ENCODE measurements at places on chromosomes 5 and 9. TPM values are rescaled to one million over a fixed set of nuclear protein-coding genes. Genes with fewer than 3 reads are reported as not detected.
A peak's percentile ranks its signal among the peaks of the same experiment; 100 is the strongest.

GRCh38 chr9:68462105-68462775, 78.4 kb downstream of the TMEM252 start:
- H3K36me3 ChIP-seq = peaks cover 5% of the 10 kb centered on the region
- H3K4me3 ChIP-seq = no peak overlapping the region
- H3K27ac ChIP-seq = peak overlapping the region; percentile 86
- DNase-seq = no peak

Gene C5
- total RNA-seq = 6.4 TPM

DNA sequence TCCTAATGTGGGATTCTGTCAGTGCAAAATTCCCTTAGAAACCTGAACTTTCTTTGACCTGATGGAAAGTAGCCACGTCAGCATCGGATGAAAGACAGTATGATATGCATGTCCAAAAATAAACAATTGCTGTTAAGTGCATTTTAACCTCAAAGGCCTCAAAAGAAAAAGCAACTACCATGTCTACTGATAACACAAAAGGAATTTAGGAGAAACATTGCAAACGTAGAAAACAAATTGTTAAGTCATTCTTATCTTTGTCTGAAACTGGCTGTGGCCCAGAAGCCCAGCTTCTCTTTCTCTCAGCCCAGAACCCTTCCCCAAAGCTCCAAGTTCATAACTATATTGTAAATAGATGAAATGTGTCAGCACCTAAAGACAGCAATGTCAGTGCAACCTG, 11.1 kb upstream of the LHFPL2 start:
- H3K27me3 ChIP-seq = no peaks in the 10 kb centered on the region
- no peak overlapping the region for H3K4me3 ChIP-seq
- no peak overlapping the region for H3K27ac ChIP-seq
- DNase-seq = no peak
- no peaks in the 10 kb centered on the region for H3K36me3 ChIP-seq

Gene LCN15
- not detected for total RNA-seq

DNA sequence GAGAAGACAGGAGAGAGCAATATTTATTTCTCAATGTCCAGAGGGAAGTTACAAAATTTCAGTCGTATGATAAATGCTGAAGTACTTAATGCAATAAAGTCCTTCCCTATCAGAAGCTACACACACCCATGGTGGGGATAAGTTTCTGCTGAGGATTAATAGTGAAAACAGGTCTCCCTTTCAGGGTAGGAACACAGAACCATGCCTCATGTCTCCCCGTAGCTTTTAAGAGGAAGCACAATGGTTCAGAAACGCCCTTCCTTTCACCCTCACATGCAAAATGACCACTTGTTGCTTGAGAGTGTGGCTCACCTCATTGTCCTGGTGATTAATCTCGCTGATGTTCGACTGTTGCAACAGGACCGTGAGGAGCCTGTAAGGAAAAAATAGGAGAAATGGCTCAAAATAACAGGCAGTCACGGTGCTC, 73.6 kb downstream of the ANKRD55 start:
- H3K4me3 ChIP-seq = no peak overlapping the region
- H3K27ac ChIP-seq = no peak overlapping the region
- H3K27me3 ChIP-seq = no peaks in the 10 kb centered on the region
- no peak for DNase-seq
